ENCODE measurements at places on chromosomes 7 and 10.
A peak's percentile ranks its signal among the peaks of the same experiment; 100 is the strongest.

DNA sequence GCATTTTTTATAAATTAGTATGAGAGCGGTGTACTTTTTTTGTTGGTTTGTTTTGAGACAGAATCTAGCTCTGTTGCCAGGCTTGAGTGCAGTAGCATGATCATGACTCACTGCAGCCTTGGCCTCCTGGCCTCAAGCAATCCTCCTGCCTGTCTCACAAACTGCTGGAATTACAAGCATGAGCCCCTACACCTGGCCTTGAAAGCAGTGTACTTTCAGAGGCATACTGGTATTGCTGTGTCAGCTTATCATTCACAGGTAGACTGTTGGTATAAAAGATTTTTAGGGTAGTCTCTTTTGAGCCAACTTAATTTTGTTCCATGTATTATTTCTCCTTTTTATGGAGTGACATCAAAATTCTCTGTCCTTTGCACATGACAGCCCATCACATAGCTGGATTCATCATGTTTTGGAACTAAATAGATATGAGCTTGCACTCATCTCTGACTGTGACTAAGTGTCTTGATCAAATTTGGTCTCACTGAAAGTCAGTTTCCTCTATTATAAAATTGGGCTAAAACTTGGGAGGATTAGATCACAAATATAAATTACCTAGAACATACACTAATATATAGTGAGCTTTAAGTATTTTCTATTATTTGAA is 12.4 kb downstream of the GNAT3 start:
- DNase-seq, result no peak

DNA sequence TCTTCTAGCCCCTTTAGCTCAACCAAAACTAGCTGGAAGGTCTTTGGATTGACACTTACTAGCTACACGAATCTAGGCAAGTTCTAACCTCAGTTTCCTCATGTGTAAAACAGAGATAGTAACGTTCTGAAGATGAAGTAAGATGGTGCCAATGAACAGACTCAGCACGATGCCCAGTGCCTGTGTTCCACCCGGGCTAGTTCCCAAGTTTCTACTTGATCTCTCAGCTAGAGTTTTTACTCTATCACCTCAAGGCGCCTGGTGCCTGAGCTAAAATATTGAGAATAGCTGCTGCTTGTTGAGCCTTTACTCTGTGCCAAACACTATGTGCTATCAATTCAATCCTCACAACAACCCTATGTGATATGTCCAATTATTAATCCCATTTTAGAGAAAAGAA is 1.4 kb upstream of the PPP1R3C start:
- no peak for DNase-seq

- no peak for DNase-seq
Observed at GRCh38 chr10:94383530-94383929, 18.8 kb upstream of the TBC1D12 start.

DNA sequence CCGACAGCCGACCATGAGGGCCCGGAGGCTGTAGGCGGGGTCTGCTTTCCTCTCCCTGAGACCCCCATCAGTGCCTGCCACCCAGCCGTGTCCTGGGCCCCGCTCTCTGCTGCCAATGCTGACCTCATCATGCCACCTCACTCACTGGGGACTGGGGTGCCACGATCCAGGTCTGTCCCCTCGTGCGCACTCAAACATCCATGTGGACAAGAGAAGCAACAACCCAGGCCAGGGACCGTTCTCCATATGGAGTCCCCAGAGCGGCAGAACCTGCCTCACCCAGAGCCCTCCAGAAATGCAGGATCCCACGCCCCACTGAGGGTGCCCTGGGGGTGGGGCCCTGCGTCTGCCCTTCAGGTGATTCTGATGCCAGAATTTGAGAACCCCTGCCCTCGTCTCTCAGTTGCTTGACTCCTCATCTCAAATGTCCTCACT is 210.0 kb upstream of the PPP2R2D start:
- no peak for DNase-seq

DNA sequence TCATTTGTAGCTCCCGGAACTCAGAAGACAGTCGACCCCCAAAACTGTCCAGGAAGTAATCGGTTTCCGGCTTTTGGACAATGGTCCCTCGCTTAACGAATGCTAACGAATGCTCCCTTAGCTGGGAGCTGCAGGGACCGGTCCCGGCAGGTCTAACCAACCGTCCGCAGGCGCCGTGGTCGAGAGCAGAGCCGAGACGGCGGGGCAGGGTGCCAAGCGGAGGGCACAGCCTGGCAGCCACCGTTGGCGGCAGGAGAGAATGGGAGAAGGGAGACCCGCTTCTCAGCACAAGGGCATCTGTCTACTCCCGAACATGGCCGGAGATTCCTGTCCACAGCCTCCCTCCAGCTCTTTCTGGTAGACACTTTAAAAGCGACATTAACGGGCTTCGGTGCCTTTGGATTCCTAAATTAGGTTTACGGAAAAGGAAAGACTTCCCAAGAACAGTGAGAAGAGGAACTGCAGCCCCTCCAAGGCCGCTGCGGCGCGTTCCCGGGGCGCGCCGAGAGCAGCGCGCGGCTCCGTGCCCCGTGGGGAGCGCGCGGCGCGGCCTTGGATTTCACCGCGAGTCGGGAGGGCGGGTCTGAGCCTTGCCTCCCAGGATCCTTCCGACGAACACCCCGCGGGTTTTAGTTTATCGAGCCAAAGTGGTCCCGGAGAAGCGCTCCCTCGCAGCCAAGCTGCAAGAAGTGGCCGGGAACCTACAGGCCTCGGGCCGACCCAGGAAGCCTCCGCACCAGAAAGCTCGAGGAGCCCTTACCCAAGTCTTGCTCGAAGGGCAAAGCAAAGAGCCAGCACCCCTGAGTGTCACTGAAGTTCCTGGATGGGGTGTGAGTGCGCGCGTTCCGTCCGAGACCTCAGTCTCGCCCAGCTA is 3.6 kb upstream of the TBX20 start:
- no peak for DNase-seq

- no peak for DNase-seq
Observed at GRCh38 chr7:22581099-22581498, 81.1 kb upstream of the STEAP1B start.

DNA sequence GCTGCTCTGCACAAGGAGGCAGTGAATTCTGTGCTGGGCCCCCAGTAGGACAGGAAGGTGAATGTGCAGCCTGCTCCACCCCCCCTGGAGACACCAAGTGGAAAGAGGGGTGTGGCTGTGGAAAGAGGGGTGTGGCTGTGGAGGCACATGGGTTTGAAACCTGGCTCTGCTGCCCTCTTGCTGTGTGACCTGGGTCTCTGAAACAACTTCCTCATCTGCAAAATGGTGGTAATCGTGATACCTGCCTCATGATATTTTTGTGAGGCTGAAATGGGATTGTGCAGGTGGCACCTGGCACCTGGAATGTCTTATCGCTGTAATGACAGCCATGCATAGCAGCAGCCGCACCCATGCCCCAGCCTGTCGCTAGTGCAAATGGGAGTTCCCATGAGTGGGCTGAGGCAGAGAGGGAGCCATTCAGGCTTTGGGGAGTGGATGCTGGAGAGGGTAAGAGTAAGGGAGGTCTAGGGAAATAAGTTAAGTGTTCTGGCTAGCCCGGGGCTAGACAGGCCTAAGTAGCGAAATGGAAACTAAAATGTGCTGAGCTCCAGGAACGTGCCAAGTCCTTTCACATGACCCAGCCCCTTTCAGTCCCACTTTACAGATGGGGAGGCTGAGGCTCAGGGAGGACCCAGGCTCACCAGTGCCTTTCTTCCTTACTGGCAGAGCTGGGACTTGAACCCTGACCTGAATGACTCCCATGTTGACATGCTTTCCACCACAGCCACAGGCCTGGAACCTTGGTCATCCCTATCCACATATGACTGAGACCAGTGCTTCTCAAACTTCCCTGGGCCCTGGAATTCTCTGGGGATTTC is 35.0 kb downstream of the C10orf105 start:
- DNase-seq, result no peak

DNA sequence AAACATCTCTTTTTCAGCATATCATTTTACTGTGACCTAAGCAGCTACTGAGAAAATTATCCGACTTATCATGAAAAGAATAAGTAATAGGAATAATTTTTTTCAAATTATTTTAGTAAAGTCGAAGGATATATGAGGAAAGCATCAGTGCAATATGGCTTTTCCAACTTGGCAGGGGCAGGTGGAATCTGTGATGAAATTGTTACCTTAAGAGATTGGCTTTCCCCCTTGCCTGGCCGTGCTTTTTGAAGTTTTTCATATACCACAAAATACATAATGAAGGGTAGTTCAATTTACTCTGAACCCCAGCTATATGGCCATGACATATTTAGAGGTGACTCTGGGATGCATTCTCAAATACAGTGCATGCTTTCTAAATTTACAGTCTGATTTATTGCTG is 87.2 kb upstream of the MKX start:
- no peak for DNase-seq

- no peak for DNase-seq
Observed at GRCh38 chr10:22436526-22436892, 91.2 kb downstream of the SPAG6 start.

DNA sequence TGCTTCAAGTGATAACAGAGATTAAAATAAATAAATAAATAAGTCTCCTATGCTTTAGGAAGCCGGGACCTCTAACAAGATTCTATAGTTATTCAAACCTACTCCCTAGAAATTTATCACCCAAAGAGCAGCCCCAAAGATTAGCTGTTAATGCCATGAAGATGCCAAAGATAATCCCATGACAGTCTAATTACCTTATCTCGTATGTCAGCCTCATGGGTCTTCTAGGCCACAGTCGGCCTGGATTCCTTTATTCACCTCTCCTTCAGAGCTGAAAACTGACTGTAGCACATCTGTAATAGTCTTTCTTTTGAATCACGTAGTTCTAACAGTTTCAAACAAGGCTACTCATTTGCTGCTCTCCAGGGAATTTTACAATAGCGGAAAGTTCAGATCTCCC is 24.2 kb downstream of the COL1A2 start:
- DNase-seq, result no peak

- no peak for DNase-seq
Observed at GRCh38 chr10:118745056-118745455, 9.7 kb downstream of the CACUL1 start.

DNA sequence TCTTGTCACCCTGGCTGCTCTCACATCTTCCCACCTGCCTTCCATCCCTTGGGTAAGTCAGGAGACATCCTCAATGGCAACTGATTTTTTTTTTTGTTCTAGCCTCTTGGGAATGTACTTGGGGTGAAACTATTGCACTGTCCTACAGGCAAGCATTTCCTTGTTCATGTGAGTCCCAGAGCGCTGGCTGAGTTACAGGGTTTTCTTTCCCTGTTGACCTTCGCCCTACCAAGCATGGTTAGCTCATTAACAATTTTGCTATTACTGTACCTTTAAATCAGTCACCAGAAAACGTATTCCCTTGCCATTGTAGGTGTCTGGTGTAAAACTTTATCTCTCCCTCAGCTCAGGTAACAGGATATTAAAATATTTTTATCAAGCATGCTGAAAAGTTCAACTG is 98.9 kb downstream of the PRLHR start:
- DNase-seq, result no peak

- no peak for DNase-seq
Observed at GRCh38 chr7:42395607-42396006, 158.6 kb upstream of the GLI3 start.

- peak; percentile 56 for DNase-seq
Observed at GRCh38 chr7:95396136-95397032, at the start of gene PON3. Gene PON3 (minus strand): TSS chr7:95396375. CDS start chr7:95396350, 25 bp downstream.

GRCh38 chr7:146235195-146235594 is 118.6 kb downstream of the CNTNAP2 start:
- no peak for DNase-seq

GRCh38 chr10:124390471-124391187 is 28.1 kb downstream of the OAT start:
- DNase-seq, result no peak

GRCh38 chr7:122013065-122013464 is 131.0 kb downstream of the AASS start:
- DNase-seq, result no peak

DNA sequence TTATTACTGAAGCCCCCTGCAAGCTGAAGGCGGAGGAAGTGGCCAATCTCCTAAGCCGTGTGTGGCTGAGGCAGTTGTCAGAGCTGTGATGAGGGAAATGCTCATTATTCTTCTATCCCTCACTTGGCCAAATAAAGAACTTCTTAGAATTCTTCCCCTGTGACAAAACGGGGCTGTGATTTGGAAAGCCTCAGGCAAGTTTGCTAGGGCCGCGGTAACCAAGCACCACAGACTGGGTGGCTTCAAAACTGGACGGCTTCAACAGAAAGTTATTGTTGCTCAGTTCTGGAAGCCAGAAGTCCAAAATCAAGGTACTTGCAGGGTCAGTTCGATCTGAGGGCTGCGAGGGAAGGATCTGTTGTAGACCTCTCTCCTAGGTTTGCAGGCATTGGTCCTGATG is 72.3 kb upstream of the STEAP1B start:
- DNase-seq, result no peak

DNA sequence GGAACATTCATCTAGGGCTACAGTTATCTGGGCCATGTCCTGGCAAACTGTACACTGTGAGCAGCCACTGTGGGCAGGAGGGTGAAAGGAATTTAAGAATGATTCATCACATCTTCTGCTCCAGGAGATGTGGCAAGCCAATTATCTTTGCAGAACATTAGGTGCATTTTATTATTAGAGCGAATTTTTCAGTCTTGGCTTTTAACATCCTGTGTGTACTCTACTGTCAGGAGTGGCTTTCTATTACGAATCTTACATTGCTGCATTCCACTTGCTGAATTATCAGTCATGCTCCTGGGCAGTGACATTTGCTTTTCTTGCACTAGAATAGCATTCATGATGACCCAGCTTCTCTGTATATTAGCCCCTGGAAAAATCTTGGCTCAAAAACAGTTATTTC is 109.2 kb upstream of the TARP start:
- DNase-seq, result no peak

DNA sequence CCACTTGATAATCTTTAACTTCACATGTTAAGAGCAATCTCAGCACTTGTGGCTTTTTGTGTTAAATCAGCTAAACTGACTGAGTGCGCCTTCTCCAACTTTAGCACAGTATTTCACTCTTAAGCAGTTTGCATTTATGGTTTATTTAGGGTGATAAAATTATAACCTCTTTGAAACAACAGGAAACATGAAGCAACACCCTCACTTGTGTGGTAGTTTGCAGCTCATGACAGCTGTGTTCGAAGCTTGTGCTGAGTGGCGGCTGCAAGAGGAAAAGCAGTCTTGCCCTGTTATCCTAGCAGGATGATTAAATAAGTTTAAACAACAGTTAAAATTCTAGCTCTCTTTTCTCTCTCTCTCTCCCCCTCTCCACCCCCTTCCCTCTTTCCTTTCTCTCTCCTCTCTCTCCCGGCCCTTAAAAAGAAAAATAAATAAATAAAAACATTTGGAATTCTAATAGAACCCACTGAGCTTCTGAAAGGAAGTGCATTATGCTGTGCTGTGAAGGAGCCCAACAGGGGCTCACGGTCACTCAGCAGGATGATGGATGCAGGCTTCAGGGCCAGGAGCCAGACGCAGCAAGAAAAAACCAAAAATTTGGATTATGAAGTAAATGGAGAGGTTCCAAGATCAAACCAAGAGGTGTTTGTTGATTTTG is 25.2 kb downstream of the OGDH start:
- DNase-seq, result no peak

GRCh38 chr10:122116331-122116730 is 127.4 kb downstream of the TACC2 start:
- DNase-seq, result no peak

GRCh38 chr10:73485320-73485719 is 10.5 kb downstream of the PPP3CB start:
- no peak for DNase-seq

- DNase-seq, result no peak
Observed at GRCh38 chr7:157589680-157590079, 252.9 kb downstream of the DNAJB6 start.

- DNase-seq, result no peak
Observed at GRCh38 chr10:117353684-117354083, 21.6 kb downstream of the PDZD8 start.

Data from GM13977 (cell line).